Upper lobe of left lung (tissue), 6 donors: ENCODE measurements at places on chromosomes 3 and 15. TPM values are rescaled to one million over a fixed set of nuclear protein-coding genes. Genes with fewer than 3 reads are reported as not detected.

Gene DIS3L
- 24.7 TPM for total RNA-seq

Gene SPATA12
- total RNA-seq: 0.27 TPM

Gene FBXW12
- total RNA-seq: not detected

Gene ILDR1
- 5.8 TPM for total RNA-seq

Gene CACNA1D
- 30.2 TPM for total RNA-seq

Gene TMCO5A
- total RNA-seq: not detected

GRCh38 chr3:128499724-128500275, 6.8 kb upstream of the GATA2 start:
- peak; percentile 3 for DNase-seq

GRCh38 chr15:27094235-27094634, 123.3 kb downstream of the GABRG3 start:
- no peak for DNase-seq

- no peak for DNase-seq
Measured at GRCh38 chr3:131174752-131175151, 148.1 kb downstream of the NEK11 start.

DNA sequence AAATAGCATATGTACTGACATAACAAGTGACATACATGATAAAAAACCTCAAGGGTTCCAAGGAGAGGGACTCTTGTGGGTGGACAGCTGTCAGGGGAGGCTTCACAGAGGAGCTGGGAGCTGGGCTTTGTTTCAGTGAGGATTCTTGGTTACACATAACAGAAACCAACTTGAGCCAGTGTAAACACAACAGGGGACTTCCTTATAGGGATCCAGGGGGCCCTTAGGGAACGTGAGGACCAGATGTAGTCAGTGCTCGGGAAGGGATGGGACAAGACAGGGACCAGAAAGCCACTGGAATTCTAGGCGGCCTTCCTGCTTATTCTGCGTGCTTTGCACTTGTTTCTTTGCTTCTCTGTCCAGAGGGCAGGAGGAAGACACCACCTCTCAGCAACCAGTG, 34.9 kb downstream of the SNAPC5 start:
- no peak for DNase-seq

DNA sequence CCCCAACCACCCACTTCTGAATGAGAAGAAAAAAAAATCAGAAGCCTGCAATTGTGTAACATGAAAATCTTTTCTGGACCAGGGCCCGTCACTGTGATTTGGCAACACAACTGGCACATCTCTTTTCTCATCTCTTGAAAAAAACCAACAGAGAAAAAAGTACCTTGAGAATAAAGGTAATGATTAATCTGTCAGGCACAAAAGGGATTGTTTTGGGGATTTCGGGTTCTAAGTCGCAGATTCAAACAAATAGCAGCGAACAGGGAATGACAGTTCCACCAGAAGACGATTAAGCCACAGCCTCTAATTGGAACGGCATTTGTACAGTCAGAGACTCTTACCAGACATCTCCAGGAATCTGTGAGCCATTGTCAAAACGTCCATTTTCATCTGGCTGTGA, at the start of gene AQP9:
TSS of gene AQP9 (plus strand) at position 276 of the 400 bp plus-strand sequence. CDS start 185 bp downstream, outside the sequence.
- DNase-seq: no peak

DNA sequence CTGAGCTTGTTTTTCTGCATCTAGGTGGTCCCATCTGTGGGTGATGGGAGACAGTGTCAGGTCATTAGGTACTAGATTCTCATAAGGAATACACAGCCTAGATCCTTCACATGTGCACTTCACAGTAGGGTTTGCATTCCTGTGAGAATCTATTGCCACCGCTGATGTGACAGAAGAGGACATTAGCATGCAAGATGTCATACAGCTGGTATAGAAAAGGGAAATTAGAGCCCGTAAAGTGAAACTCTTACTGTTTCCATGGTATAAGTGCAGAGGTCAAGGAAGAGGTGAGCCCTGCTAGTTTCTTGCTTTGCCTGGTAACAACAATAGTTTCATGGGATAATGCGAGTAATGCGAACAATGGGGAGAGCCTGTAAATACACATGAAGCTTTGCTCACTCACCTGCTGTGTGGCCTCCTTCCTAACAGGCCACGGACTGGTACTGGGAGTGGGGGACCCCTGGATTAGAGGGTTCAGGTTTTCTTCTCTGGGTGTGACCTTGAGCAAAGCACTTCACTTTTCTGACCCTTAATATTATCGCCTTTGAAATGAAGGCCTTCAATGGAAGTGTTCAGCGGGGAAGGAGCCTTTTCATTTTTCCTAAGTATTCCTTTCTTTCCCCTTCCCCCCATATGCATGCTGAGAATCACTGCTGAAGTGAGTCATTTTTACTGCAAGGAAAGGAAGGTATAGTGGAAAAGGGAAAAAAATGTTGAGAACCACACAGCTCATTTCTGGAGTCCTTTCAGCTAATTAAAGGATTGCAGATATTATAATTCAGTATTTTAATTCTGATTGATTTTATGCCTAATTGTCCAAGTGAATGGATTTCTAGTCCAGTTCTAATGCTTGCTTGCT, 286.4 kb downstream of the UBE2E2 start:
- no peak for DNase-seq

DNA sequence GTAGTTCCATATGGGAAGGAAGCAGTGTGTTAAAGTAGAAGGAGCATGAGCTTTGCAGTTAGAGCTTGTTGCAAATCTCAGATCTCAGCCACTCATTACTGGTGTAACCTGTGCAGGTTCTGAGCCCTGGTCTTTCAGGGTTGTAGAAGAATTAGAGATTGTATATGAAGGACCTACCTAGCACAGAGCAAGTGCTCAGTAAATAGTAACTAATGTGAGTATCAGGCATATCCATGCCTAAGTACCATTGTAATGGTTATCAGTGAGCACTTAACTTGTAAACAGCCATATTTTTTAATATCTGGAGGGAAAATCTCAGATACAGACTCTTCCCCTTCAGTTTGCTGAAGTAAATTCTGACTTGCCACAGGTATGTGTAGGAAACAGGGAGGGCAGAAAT, 59.3 kb downstream of the MAP6D1 start:
- no peak for DNase-seq
